ENCODE measurements at places on chromosomes 7 and 10.

- no peak for DNase-seq
These were observed 279.1 kb downstream of the BMPER start for GRCh38 chr7:34184466-34184865.

- no peak for DNase-seq
These were observed 59.4 kb upstream of the ETV1 start for GRCh38 chr7:14048889-14049288.

DNA sequence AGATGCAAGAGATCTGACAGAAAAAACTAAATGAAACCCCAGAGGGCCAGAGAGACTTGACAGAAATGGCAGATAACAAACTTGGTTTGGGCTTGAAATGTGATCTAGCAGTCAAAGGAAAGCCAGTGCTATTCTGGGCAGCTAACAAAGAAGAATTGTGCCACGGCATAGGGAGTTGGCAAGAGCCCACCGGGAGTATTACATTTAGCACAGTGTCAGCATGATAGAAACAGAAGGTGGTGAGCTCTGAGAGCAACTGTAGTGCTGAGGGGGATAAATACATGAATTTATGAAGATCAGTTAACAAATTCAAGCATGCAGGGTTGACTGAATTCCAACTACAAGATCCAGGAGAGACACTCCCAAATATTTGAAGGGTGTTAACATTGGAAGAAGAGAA, 91.1 kb downstream of the AHCYL2 start:
- DNase-seq, result peak; percentile 44

- no peak for DNase-seq
These were observed 21.0 kb downstream of the ELFN1 start for GRCh38 chr7:1691096-1691495.

DNA sequence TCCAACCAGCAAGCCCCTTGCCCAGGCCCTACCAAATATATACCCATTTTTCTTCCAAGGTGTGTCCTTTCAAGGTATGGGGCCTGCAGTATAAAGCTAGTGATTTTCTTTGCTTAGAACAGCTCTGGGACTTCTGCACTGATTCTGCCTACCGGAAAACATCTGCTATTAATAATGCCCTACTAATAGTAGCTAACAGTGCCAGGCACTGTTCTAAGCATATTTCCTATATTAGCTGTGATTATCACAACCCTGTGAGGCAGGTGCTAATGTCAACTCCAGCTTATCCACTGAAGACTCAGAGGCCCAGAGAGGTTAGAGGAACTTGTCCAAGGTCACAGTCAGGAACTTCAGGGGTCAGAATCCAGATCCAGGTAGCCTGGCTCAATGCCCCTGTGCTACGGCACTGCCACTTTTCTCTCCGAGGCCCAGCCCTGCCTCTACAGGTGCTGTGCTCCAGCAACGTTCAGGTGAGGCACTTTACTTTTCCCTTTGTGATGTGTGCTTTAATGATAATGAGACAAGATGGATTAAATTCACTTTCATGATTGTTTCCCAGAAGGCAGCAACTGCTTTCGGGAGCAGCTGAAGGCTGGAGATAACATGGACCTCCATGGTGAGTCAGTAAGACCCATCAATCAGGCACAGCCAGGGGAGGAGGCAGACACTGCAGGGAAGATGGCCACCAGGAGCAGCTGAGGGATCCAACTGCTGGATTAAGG, 26.7 kb downstream of the TAS2R41 start:
- no peak for DNase-seq

DNA sequence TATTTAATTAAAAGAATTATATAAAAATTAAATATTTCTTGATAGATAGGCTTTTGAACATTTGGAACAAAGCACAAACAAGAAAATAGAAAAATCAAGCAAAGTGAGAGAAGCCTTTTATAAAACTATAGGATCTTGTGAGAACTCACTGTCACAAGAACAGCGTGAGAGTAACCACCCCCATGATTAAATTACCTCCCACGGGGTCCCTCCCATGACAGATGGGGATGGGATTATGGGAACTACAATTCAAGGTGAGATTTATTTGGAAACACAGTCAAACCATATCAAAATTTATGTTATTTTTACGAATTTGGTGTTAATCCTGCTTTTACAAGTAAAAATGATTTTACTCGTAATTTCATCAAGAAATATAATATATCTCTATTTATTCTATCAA, 1136.1 kb upstream of the POT1 start:
- peak; percentile 9 for DNase-seq

DNA sequence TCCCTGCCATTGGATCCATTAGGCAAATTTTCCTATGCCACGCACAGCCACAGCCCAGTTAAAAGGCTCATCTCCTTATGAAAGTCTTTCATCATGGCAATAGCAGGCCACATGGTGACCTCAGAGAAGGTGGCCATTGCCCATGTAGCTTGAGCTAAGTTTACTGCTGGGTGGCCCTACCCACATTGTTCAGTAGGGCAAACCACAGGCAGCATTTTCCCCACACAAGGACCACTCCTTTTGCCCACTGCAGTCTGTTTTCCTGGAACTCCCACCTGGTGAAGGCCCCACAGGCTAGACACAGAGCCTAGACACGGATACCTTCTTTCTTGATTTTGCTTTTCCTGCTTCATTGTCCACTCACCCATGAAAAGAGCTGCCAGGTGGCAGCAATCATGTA, 101.5 kb upstream of the NPVF start:
- no peak for DNase-seq

DNA sequence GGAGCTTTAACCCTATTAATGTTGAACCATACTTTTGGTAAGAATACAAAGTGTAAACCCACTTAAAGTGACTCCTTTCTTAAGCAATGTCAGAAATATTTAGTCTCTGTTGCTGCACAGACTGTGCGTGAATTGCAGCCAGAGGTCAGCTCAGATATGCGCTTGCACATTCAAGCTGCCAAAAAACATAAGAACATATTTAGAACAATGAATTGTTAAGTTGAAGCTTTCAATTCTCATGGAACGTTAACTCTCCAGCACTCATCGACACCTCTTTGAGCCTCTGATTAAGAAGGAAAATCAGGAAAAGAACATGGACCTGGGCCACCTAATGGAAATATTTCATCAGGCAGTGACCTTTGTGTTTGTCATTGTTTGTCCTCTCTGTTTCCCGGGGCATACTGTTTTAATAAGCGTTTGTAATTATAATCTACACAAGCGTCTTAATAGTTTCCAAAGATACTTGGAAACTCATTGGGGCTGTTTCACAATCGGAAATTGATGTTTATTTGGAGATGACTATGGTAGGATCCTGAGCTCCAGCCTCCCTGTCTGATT, 193.0 kb upstream of the CELF2 start:
- DNase-seq, result no peak

GRCh38 chr7:113636727-113637421, 281.9 kb downstream of the PPP1R3A start:
- no peak for DNase-seq

DNA sequence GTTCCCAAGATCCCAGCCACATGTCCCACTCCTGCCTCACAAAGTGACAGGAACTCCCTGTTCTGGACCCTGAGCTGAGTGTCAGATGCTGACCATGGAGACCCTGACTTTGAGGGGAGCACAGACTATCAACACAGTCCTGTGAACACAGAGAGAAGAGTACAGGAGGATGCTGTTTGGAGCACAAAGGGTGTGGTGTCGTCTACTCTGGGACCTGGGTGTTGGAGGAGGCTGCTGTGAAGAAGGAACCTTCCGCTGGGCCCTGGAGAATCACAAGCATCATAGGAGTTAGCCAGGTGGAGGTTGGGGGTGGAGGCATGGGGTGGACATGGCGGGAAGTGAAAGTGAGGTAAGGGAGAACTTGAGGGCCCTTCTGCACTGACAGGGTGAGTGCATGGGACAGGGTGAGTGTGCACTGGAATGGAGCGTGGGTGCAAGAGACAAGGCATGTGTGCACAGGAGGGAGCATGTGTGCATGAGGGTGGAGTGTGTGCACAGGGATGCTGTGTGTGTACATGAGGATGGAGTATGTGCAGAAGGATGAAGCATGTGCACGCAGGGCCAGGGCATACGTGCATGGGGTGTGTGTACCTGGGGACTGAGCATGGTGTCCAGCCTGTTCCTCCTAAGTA, 70.7 kb upstream of the ANTXRL start:
- DNase-seq, result no peak

GRCh38 chr7:46150202-46150601, 229.1 kb upstream of the IGFBP3 start:
- no peak for DNase-seq

DNA sequence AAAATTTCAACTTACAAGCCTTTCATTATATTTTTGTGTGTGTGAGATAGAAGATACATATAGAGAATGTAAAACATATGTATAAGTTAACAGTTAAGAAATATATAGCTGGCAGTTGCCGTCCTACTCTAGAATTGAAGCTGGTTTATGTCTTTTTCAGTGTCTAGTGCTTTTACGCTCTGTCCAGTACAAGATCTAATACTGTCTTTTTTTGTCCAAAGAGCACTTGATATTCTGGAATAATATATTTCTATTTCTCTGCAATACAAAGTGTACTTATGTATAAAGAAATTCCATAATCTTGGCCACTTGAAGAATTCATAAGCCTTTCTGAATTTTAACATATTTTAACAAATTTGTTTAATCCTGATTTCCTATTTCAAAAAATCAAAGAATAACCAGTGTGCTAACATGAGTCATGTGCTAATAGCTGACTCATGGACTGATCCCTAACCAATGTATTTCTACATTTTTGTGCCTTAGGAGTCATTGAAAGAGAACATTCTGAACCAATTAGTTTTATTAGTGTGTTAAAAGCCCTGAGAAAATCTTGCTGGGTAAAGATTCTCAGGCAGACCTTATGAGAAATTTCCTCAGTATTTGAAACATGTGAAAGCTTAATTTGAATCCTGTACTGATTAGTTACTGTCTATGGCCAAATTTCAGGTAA, 73.2 kb upstream of the CCAR1 start:
- DNase-seq, result no peak

GRCh38 chr7:49094866-49095265, 170.5 kb downstream of the CDC14C start:
- DNase-seq, result no peak

DNA sequence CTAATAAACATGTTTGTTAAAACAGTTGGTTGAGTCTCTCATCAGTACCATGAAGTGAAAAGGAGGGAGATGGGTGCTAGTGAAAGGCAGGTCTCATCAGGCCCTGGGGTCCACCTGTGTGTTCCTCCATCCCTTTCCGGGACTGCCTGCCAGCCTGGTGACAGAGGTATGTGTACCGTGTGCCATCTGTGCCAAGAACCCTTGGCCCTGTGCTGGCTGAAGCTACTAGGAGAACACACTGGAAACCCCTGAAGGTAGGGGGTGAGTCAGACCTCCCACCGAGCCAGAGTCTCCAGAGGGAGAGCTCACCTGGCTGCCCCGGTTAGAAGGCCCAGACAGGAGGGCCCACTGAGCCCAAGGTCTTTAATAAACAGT, 2.3 kb downstream of the DDIT4 start:
- no peak for DNase-seq

GRCh38 chr7:120680985-120681384, 177.0 kb downstream of the TSPAN12 start:
- no peak for DNase-seq

- DNase-seq, result no peak
These were observed 24.0 kb upstream of the ACTR3B start for GRCh38 chr7:152735443-152736004.

- DNase-seq, result no peak
These were observed 22.9 kb downstream of the GSAP start for GRCh38 chr7:77393261-77393660.

- DNase-seq, result no peak
These were observed 110.0 kb downstream of the TACC2 start for GRCh38 chr10:122098924-122099323.

DNA sequence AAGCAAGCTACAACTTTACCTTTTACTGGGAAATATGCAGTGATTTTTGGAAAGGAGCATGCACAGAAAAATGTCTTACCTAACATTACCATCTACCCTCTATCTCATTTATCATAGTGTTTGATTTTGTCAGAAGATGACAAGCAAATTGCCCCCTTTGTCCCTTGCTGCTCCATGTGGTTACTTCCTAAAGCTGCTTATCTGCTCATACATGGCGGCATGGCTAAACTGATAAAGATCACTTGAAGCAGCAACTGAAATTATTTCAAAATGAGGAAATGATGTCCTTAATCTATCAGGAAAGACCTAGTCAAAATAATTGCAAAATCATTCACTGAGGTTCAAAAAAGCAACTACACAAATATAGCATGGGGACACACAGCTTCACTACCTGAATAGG, 1198.5 kb upstream of the SORCS1 start:
- no peak for DNase-seq

GRCh38 chr7:153590136-153590535, 462.1 kb upstream of the DPP6 start:
- no peak for DNase-seq

DNA sequence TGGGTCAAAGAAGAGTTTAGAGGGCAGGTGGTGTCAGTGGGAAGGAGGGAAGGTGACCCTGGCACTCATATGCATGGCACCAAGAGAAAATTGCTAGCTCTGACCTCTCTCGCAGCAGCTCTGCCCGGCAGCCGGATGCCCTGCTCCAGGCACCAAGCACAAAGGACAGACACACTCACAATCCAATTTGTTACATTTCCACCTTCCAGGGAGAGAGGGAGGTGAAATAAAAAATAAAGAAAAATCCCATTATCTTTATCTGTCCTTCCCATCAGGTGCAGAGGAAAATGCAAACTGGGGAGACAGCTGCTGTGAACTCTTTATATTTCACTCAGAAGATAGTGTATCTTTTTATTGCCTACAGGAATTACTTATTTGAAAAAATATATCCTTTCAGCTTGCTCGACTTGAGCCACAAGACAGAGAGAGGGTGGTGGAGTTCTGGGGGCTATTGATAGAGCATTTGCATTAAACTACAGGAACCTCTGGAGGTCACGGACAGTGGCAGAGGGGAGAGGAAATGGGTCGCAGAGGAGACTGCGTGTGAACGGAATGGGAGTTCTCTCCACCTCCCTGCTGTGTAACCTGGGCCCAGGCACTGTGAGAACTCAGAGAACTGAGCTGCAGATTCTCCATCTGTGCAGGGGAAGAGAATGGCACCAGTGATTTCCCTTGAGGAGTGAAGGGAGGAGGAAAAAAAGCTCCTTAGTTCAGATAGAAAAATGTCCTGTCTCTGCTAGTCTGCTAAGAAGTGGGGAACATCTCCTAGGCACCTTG, 421.4 kb downstream of the PLXNA4 start:
- DNase-seq, result no peak

DNA sequence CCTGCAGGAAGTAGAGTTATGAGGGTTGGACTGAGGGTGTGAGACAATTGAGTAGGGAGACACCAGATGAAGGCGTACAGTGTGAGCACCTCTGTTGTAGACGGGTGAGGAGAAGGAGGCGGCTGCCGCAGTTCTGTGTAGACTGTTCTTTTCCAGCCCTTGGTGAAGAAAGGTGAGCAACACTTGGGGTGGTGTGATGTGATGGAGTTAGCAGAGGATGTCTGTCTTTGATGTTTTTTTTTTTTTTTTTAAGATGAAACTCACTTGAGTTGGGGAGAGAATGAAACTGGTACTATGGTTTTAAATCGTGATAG, 42.8 kb upstream of the RNF216 start:
- DNase-seq, result no peak

- DNase-seq, result peak; percentile 54
These were observed 15.4 kb upstream of the FKBP9 start for GRCh38 chr7:32941681-32942414.

Measured in nucleus accumbens (tissue), 56 donors.